ENCODE measurements at places on chromosomes 4 and X.

DNA sequence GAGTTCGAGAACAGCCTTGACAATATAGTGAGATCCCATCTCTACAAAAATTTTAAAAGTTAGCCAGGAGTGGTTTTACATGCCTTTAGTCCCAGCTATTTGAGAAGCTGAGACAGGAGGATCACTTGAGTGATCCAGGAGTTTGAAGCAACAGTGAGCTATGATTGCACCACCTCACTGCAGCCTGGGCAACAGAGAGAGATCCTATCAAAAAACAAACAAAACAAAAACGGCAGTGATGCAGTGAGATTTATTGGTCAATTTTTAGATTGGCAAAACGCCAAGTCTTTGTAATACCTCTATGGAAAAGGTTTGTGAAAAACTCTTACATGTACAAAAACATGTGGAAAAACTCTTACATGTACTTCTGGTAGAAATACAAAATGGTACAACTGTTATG, 91.3 kb downstream of the PTPN13 start:
- DNase-seq = no peak

DNA sequence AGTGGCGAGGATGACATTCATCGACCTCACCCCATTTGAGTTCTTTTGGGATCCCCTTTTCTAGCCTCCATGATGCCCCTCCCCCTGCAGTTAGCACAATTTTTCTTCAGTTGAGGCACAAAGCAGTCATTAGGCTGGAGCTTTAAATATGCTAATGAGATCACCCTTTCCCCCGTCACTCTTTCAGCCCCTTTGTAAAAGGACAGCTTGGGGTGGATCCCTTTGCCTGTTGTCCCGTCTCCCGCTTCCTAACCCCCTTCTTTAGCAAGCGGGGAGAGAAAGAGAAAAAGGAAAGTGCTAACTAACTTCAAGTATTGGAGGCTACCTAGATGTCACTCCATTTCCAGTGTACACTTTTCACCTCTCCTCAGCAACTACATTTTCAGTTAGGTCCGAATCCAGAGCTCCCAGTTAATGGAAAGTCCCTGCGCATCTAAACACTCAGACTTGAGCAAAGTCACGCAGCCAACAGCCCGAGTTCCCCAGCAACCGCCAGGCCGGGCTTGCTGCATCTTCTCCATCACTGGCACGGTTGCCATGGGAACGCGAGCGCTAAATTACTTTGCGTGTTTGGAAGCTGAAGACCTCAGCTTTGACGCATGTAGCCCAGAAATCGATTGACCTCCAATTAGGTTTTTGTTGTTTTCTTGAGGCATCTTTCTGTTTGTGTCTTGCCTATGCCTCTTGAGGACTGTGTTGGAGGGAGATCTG, 76.8 kb downstream of the RTL5 start:
- no peak for DNase-seq

DNA sequence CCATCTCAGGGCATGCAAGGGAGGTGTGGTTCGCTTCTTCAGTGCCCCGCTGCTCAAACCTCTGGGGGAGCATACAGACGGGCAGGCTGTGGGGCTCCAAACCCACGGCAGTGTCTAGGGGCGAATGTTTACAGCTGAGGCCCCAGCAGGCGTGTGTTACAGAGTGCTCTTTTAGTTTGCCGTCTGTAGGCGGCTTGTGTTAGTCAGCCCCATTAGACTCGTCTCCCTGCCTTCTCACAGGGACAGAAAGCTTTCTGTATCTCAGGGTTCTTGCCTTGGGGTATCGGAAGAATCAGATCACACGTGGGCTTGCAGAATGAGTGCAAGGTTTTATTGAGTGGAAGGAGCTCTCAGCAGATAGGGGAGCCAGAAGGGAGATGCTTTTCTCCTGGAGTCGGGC, 10.6 kb downstream of the RS1 start:
- DNase-seq = no peak

GRCh38 chr4:108175966-108176365, 7.2 kb upstream of the LEF1 start:
- DNase-seq = no peak

DNA sequence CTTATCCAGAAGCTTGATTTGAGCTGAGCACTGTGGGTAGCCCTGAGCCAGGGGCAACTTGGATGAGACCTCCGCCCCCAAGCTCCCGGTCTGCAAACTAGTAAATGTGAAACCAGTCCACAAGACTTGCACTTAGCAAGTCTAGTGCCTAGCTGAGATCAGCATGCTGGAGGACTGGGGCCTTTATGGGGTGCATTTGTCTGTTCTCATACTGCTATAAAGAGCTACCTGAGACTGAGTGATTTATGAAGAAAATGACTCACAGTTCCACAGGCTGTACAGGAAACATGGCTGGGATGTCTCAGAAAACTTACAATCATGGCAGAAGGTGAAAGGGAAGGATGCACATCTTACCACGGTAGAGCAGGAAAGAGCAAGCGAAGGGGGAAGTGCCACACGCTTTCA, 42.1 kb upstream of the HOPX start:
- DNase-seq = no peak

DNA sequence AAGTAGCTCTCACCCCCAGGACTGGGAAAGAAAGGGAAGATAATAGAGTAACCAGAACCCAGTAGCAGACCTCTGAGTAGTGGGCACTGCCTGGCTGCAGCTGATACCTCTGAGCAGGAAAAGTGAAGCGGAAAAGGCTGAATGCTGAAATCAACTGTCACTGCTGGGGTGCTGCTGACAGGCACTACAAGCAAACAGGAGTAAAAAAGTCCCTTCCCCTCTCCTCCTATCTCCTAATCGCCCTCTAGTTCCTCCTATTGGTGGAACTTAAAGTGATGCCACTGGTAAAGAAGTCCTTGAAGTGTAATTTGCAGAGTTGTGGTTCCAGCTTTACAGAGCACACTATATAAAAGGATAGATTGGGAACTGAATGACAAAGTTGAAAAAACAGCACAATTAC, 32.8 kb upstream of the GLRB start:
- no peak for DNase-seq

DNA sequence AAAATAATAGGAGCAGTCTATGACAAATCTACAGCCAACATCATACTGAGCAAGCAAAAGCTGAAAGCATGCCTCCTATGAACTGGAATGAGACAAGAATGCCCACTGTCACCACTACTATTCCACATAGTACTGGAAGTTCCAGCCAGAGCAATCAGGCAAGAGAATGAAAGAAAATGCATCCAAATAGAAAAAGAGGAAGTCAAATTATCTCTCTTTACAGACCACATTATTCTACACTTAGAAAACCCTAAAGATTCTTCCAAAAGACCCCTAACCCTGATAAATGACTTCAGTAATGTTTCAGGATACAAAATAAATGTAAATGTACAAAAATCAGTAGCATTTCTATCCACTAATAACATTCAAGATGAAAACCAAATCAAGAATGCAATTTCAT, 249.0 kb downstream of the STK32B start:
- no peak for DNase-seq

DNA sequence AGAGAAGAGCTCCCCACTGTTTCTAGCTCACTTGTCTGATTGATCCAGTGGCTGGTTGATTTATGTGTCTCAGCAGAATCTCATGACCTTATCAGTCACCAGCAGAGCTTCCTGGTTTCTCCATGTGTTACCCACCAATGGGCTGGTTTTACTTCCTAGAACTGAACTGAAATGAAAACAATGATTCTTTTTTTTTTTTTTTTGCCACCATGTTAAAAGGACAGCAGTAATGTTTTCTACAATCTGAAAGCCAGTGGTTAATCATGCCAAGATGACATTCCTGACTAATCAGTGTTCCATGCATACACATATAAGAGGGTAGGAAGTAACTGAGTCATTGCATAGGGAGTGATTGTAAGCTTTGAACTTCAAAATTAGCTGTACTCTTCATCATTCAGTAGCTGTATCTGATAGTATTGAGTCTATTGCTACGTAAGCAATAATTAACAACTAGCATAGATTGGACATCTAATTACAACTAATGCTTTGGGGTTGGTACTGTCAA, 67.7 kb downstream of the SLC4A4 start:
- no peak for DNase-seq

Measured in H1 (cell line).